Stimulated activated CD4-positive, alpha-beta T cell treated with anti-CD3 and anti-CD28 coated beads, Interleukin-1b, Interleukin-23, amount 100 ng/mL, for 1 hour (primary cell): ENCODE measurements at places on chromosomes 1 and 21.

DNA sequence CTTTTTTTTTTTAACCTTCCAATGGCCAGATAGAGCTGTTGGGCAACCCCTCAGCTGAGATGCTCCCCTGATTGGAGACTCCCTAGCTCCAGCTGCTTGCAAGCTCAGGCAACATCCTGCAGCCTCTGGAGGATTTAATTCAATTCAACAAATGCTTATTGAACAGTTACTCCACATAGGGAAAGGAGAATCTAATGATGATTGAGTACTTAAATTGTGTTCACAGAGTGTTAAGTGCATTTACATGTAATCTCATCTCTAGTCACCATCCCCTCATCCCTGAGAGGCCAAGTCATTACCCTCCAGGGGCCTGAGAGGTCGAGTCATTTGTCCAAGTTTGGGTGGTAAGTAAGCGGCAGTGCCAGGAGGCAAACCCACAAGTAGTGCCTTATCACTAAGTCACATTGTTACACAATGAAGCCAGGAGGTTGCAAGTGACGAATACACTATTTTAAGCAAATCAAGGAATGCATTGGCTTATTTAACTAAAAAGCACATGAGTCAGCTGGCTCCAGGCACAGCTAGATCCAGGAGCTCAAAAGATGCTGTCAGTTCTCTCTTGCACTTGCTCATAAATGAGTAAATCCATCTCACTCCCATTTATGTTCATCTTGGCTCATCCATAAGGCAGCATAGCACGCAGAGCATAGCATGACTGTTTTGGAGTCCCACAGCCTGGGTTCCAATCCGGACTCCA lies 64.3 kb downstream of the OPTC start:
- no peak for DNase-seq

GRCh38 chr1:36134505-36135329 lies 9.7 kb upstream of the COL8A2 start:
- DNase-seq, result no peak

DNA sequence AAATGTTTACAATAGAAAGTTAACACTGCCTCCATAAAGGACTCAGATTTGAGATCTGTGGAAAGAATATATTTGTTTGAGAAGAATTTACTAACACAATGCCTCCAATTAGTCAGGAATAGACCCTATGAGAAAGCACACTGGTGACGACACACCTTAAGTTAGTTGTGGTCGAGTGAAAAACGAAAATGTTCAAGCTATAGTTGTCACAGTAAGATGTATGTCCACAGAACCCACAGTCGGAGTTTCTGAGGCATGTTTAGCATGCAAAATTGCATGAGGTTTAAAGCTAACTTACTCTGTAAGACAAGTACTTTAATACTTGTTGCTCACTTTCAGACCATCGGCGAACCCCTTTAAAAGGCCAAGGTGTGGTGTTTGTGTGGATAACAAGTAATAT lies 69.9 kb upstream of the SIPA1L2 start:
- no peak for DNase-seq

DNA sequence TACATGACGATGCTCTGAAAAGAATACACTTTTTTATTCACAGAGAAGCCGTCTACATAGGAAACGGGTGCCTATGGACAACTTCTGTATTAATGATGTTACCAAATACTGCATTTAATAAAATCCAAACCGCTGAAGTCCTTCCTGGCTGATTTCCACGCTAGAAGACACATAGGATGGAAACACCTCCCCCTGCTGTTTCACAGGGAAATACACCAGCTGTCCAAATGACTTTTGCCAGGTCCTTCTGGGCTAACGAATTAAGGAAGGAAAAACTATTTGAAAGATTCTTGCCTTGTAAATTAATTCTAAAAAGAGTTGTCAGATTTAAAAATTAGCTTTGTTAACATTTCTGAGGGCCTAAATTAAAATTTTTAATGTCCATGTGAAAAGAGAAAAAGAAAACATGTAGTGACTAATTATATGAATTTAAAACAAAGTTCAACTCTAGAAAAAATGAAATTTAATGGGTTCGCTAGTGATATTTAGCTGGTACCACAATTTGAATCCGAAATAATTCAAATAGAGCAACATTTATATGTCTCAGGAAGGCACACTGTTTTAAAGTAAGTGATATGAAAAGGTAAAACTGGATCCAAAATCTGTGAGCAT lies 146.0 kb downstream of the RERE start:
- DNase-seq, result no peak

DNA sequence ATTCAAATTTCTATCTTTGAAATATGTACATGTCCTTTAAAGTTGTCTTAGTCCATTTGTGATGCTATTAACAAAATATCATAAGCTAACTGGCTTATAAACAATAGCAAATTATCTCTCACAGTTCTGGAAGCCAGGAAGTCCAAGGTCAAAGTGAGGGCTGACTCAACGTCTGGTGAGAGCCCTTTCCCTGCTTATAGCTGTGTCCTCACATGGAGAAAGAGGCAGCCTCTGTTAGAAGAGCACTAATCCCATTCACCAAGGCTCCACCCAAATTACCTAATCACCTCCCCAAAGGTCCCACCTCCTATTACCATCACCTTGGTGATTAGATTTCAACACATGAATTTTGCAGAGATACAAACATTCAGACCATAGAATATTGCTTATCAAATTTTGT lies 450.1 kb upstream of the BEND5 start:
- no peak for DNase-seq

DNA sequence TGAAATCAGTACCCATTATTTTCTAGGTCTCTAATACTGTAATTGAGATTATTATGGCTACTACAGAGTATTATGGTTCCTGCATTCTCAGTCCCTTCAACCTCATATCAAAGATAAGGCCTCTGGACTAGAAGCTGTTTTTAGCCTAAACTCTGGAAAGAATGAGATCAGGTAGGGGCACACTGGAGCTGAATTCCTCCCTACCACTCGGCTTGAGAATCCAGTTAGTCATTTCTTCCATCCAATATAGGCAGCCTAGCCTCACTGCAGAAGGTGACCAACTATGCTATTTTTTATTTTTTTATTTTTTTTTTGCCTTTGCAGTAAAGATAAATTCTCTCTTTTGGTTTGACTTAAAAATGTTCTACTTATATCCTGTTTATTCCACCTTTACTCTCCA lies 8.0 kb upstream of the HAX1 start:
- DNase-seq, result no peak
